ENCODE measurements at places on chromosomes 3 and 15. TPM values are rescaled to one million over a fixed set of nuclear protein-coding genes. Genes with fewer than 3 reads are reported as not detected.

NR1I2 gene
- total RNA-seq: 0.05 TPM

UROC1 gene
- total RNA-seq: not detected

RBP2 gene
- not detected for total RNA-seq

FRMD5 gene
- 0.54 TPM for total RNA-seq

CCRL2 gene
- total RNA-seq: 13.9 TPM

ELL3 gene
- total RNA-seq: 3.1 TPM

FRMD4B gene
- 36.4 TPM for total RNA-seq

CHRNA7 gene
- 0.73 TPM for total RNA-seq

Measured in mammary microvascular endothelial cell (primary cell).